ENCODE measurements at places on chromosomes 16 and 17.

DNA sequence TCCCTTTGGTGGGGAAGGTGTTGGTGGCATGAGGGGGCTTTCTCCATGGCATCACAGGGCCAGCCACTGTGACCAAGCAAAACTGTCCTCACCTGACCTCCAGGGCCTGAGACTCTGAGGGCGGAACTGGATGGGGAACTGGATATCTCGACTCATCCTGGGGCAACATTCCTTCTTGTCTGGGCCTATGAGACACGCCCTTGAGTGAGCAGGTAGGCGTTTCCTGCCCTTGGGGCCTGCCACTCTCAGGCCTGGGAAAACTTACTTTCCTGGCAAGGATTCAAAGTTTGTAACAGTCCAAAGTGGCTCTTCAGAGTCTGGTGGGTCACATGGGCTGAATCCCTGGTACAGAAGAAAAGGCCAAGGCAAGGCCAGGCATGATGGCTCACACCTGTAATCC is 9.6 kb downstream of the MT1X start:
- peak; percentile 38 for DNase-seq

GRCh38 chr16:85011846-85012284 is 530 bp upstream of the ZDHHC7 start:
- no peak for DNase-seq

GRCh38 chr17:67554634-67555033 is 163.1 kb upstream of the NOL11 start:
- peak; percentile 28 for DNase-seq

DNA sequence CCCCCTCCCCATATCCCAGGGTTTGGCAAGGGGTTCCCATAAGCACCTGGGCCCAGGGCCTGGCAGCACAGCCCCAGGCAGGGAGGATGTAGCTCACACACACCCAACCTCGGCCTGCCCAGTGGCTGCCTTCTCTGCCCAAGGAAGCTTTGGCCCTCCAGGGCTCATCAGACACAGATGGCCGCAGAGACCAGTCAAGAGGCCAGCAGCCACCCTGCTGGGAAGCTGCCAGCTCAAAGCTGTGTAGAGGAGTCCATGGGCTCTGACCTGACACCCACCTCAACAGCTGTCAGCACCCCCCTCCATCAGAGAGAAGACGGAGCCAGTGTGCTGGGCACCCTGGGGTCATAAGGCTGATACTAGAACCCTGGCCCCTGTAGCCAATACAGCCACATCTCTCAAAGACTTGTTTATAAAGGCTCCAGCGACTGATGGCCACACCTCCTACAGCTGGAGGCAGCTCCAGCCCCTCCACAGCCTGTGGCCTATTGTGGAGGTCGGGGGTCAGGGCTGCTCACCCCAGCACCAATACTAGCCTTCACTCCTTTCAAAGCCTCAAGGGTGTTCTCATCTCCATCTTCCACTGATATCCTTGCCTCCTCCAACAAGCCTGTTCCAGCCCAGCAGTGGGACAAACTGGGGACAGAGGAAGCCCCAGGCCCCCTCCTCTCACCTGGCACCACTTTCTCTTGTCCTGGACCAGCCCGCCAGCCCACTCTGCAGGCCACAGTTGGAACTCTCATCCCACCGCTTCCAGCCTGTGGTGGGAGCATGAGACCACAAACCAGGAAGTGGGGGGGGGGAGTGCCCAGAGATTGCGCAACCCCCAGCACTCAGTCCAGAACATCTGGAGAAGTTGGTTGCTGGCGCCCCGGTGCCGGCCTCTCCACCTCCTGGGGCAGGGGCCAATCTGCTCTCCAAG is 2.2 kb upstream of the MPG start:
- peak; percentile 79 for DNase-seq

All from adrenal gland (tissue), 19 donors.